ENCODE measurements at places on chromosomes 6 and 20.

DNA sequence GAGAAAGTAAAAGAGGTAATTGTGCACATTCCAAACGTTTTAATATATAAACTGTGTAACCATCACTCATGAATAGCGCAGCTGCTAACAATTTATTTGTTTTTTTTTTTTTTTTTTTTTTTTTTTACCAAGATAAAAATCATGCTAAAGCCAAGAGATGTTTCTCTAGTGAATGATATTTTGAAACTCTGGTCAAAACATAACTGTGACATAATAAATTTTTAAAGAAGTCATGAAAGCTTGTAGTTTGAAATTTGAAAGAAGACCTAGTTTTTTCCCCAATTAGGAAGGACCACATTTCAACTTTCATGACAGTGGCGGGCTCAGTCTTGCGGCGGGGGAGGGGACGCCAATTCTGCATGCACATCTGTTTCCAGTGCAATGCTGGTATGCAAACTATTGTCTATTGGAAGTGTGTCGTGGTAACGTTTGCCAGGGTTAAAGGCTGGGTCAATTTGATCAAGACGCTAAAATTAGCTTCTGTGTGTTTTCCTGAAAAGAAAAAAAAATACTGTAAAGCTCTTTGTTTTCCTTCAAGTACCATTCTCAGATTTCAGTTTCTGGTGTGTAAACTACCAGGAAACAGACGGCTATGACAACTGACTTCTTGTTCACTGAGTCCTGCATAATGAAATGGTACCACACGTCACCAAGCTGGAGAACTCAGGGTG lies 211.9 kb downstream of the FOXC1 start:
- no peak for DNase-seq

DNA sequence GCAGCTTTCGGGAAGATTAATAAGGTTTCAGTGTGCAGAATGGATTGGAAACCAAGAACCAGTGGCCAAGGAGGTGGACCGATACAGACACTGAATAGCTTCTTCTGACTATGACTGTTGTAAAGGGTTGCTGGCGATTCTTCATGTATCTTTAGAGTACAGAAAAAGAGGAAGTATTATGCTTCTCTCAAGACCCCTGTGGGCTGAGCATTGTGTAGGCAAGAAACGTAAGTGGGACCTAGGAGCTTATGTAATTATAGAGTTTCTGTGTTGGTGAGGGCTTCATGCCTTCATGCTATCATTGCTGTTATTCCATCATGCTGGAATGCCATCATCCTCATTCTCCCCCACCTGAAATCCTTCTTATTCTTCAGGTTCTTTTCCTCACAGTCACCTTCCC lies 105.4 kb upstream of the AKIRIN2 start:
- no peak for DNase-seq

- no peak for DNase-seq
Observed at GRCh38 chr20:62083312-62083711, 17.6 kb upstream of the TAF4 start.

DNA sequence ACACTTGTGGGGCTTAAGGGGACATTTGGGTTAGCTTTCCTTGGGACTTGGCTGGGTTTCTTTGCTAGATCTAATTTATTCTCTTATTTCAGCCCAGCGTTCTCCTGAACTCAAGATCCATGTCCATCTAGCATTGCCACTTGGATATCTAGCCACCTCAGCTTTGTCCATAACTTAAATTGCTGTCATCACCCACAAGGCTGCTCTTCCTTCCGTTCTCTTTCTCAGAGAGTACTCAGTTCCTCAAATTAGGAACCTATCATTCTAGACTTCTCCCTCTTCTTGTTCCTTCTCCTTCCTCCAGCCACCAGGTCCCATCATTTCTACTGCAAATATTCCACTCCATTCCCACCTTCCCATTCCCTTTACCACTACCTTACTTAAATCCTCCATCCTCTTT lies 4.3 kb downstream of the SMIM26 start:
- no peak for DNase-seq

- DNase-seq: no peak
Observed at GRCh38 chr20:13105039-13105438, 96.3 kb downstream of the SPTLC3 start.

- DNase-seq: no peak
Observed at GRCh38 chr6:12392490-12392889, 102.3 kb downstream of the EDN1 start.

GRCh38 chr20:54486585-54486984 lies 11.2 kb downstream of the DOK5 start:
- no peak for DNase-seq

DNA sequence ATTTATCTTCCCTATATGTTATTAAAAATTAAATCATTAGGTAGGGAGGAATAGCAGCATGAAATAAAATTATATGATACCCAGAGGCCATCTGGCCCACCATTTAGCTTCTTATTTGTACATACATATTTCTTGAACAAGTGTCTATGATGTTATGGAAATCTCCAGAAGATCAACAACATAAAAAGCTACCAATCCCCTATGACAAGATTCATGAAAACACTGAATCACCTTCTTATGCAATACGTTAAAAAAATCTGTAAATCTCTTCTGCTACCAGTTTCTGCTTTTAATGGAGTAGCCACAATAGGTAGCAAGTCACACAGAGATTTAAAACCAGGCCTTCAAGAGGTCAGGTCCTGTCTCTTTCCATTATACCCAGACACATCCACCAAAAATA lies 125.8 kb upstream of the ENPP5 start:
- no peak for DNase-seq

DNA sequence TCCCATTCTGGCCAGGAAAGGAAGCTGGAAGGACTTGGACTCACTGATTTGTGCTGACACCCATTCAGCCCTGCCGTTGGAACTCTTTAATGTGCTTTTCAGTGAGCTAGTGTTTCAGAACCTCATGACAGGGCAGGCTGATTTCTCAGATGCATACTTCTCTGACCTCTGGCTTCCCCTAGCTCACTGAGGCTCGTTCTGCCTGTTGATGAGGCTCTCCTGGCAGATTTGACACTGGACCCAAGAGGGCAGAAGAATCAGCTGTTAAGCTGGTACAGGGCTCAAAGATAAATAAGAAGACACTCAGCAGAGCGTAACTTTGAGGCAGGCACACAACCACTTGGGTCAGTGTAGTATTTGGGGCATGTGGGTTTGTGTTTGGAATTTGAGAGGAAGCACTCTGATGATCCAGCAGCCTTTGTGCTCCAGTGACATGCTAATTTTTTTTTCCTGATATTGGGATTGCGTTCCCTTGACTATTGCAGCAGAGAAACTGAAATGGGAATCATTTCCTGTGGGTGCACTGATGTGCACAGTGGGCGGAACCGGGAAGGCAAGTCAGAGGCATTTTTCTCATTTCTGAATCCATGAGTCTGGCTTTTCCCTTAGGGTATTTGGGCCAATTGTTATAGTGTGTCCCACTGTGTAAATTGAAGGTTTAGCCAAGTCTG lies 80.2 kb downstream of the CARMIL1 start:
- DNase-seq: no peak

DNA sequence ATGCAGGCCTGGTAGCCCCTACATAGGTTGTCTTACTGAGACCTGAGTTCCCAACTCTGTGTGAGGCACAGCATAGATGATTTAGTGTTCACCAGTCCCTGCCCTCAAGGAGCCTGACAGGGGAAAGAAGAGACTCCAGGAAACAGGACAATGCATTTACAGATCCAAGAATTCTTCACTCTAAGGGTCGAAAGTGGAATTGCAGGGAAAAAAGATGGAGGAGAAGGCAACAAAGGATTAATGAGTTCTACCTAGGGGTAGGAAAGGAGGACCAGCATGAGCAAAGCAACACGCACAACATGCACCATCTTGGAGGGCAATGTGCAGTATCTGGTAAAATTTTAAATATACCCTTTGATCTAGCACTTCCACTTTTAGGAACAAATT lies 5.9 kb downstream of the SPAG4 start:
- no peak for DNase-seq

DNA sequence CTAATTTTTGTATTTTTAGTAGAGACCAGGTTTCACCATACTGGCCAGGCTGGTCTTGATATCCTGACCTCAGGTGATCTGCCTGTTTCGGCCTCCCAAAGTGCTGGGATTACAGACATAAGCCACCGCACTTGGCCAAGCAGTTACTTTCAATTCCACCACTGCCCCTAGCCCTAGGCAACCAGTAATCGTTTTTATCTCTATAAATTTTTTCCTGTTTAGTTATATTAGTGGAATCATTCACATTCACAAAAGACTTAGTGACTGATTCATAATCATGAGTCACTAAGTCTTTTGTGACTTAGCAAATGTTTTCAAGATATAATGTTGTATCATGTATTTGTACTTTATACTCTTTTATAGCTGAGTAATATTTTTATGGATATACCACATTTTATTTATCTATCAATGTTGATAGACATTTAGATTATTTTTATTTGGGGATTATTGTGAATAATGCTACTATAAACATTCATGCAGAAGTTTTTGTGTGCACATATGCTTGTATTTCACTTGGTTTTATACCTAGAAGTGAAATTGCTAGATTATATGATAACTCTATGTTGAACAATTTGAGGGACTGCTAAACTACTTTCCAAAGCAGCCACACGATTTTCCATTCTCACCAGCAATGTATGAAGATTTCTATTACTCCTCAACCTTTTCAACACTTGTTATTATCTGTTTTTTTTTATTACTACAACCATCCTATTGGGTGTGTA lies 421.4 kb upstream of the ID4 start:
- DNase-seq: no peak

- no peak for DNase-seq
Observed at GRCh38 chr20:9211016-9211760, 142.3 kb downstream of the PLCB4 start.
